GF-D8 (cell line): ENCODE measurements at places on chromosomes 5 and 9.
A peak's percentile ranks its signal among the peaks of the same experiment; 100 is the strongest.

- peak; percentile 71 for DNase-seq
Measured at GRCh38 chr5:136037001-136037705, 8.4 kb downstream of the TGFBI start.

- peak; percentile 52 for DNase-seq
Measured at GRCh38 chr9:94867281-94867841, 140.9 kb downstream of the AOPEP start.

- DNase-seq: no peak
Measured at GRCh38 chr9:97394881-97395280, 17.0 kb upstream of the TDRD7 start.

GRCh38 chr5:40838086-40838485, 3.1 kb upstream of the RPL37 start:
- no peak for DNase-seq

- DNase-seq: no peak
Measured at GRCh38 chr9:99748266-99748665, 73.4 kb upstream of the NR4A3 start.

DNA sequence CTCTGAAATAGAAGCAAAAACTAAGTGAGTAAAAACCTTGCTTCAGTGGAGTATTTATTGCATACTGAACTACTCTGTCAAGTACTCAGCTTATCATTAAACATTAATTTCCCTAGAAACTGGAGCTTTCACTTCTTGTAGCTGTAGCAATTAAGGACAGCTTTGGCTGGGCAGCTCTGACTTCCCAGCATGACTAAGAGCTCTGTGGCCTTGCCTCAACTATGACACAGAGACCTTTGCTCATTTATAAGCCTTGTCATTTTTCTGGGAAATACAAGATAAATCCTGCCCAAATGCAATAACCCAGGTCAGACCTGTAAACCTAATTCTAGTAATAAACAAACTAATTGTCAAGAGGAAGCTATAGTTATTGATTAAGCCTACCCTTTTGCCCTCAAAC, 65.4 kb upstream of the STK32A start:
- DNase-seq: no peak

DNA sequence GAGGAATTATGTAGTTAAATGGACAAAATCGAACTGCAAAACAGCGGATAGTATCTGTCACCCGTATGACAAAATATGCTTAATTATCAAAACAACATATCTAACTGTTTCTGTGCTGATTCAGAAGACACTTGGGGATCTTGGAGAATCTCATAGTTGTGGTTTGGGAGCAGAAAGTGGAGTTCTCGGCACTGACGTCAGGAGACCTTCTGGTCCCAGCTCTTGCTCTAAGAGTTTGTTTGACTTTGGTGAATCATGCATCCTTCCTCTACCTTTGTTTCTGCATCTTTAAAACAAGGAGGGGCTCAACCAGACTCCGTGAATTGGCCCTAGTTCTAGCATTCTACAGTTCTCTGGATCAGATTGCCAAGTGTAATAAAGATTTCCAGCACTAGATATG, 37.0 kb upstream of the TAF1L start:
- DNase-seq: no peak

DNA sequence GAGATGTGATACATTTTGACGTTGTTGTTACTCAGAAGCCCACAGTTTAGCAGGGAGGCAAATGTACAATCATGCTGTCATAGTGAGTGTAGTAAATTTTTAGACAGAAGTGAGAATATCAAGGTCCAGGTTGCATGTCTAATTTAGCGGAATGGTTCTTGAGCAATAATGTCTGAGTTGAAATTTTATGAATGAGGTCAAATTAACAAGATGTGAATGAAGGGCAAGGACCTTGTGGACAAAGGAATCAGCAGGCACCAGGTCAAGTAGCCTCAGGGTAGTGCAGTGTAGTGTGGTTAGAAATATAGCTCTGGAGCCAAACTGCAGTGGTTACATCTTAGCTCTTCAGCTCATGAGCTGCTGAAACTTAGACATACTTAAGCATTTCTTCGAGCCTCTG, 36.2 kb downstream of the TNFSF8 start:
- no peak for DNase-seq

DNA sequence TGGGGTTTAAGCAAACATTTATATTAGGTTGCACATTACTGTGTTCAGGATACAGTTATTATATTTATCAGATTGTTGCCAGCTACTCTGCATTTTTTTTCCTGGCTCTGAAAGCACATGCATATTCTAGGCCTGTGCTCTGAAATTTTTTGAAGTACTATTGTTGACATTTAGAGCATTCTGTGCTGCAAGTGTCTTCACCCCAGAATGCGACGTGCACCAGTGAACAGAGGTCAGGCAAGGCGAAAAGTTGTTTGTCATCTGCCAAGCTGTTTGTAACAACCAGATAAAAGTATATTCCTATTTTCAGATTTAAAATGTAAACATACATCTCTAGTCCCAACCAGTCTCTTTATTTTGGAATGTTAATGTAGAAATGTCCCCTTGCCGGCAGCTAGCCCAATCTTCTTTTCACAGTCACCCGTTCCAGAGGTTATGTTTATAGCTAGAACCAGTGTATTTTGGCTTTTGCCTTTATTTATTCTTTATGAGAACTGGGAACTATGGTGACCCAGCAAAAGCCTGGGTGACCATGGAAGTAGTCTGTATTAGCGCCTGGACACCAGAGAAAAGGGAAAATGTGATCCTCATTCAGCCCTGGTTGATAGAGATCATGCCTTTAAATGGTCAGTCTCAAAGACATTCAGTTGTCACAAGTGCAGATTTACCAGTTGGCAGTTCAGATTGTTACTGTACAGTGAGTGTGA, 84.6 kb downstream of the NDUFAF2 start:
- DNase-seq: no peak

DNA sequence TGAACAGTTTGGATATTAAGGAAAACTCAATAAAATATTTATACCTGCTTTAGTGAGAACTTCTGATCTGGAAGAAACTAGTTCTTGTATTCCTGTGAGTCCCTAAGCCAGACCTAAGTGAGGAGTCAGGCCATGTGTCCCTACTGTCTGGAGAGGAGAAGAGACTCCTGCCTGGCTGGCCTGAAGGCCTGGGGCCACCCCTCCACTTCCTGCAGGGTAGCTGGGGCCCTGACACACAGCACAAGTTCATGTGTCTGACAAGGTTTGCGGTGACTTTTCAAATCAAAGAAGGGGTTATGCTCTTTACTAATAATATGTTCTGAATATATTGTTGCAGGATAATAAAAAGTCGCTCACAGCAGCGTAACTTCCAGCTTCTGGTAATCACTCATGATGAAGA, 16.1 kb upstream of the IL13 start:
- DNase-seq: no peak

GRCh38 chr9:134568116-134568515, 73.5 kb upstream of the COL5A1 start:
- DNase-seq: no peak

DNA sequence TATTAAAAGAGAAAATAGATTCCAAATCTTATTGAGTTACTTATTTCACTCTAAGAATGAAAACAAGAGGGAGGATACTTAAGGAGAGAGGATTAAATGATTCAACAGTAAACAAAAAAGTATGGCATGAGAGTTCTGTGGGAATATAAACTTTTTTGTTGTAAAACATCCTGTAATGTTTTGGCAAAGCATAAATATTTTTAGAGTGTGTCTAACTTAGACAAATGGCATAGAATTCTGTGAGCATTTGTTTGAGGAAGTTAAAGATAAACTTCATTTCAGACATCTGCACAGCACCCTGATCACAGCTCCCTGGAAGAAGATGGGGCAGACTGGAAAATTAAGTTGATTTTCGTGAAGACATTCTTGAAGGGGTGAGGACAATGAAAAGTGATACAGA, 246.8 kb upstream of the HAPLN1 start:
- DNase-seq: no peak

DNA sequence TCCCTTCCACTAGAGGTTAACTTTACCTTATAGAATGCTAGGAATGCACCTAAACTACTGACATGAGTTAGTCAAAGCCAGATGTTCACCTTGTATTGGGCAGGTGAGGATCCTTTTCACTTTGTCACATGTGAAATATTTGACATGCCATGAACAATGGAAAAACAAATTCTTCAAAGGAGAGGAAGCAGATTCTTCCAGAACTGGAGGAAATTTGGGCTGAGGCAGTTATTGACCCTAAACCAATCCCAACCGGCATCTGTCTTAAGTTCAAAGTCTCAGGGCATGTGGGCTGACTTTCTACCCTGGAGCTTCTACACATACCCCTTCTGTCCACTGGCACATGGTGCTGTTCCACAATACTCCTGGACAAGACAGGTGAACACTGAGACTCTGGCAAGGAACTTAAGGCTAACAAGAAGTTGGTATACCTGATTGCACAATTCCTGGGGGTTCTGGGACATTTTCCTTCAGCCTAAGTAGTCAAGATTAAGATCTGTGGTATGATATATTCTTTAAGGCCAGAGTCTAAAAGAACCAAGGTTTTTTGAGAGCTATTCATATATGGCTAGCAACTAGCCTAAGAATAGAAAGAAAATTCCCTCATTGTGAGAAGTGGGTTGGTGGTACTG, 2.6 kb downstream of the VLDLR start:
- DNase-seq: no peak

- no peak for DNase-seq
Measured at GRCh38 chr5:58108511-58108910, 351.4 kb downstream of the PLK2 start.

DNA sequence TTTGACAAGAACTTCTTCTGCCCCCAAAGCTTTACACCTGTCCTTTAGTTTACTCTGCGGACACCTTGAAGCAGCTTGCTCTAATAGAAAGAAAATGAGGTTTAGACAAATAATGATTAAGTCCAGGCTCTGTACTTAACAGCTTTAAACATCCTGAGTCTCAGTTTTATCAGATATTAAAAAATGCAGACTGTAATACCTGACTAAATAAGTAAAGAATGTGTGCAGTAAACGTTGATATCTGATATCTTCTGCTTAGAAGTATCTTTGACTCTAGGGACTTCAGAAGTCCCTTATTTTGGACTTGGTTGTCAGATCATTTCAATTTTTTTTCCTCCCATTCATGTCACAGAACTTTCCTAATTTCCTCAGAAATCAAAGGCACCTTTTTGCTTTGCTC, 1060.4 kb downstream of the CDH12 start:
- no peak for DNase-seq

DNA sequence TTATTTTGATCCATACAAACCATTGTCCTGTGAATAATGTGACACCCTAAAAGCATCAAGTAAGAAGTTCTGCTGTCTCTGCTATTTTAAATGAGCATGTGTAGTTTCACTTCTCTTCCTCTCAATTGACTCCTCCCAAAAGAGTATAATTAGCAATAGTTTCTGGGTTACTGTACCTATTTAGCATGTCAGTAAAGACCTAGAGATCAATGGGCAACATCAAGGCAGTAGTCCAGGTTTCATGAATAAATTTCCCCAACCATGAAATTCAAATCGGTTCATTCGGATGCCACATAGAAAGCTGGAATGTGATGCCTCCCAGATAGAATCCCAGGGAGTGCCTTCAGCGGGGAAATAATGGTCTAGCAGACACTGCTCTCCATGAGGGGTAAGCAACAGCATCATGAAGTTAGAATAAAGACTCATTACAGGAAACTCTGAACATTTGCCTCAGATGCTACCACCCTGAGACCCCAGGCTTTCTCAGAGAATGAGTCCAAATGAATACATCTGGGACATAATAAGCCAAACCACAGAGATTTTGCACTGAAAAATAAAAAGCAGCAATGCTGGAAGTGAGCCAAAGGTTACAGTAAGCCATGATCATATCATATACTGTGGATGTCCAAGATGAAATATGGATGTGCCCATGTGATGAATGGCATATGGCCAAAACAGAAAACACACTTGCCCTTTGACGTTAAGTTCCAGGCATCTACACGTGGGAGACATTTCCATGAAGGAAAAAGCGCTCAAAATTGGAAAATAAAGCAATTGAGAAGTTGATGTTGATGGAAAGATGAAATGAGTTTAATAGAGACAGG, 1107.0 kb upstream of the SEMA6A start:
- no peak for DNase-seq

DNA sequence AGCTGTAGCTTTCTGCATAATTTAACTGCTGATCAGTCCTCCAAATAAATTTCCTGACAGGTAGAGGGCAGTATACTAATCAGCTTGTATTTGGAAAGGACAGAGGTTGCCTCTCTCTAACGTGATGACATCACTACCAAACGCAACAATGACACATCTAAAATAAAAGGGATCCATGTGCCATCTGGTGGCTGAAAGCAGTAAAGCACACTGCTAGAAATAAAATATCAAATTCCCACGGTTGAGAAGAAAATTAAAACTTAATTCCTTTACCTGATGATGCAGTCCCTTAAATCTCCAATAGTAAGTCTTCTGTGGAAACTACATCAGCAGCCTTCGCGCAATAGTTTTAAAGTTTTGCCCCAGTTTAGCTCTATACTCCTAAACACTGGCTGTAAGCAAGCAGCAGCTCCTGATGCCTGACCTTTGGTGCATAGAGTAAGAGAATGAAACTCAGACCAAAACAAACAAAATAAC, 54.5 kb downstream of the DIAPH1 start:
- DNase-seq: peak; percentile 81

DNA sequence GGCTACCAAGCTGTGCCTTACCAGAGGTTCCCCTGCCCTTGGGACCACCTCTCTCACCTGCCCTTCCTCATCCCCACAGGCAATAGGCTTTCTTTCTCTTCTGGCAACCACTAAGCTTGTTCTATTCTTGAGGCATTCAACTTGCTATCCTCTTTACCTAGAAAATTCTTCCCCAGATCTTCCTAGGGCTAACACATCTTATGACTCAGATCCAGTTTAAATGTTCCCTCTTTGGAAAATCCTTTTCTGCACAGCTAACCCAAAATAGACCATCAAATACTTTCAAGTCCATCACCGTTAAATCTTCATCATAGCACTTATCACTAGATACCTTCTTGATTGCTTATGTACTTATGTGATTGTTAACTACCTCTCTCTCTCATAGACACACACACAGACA, 93.7 kb downstream of the ENC1 start:
- no peak for DNase-seq

DNA sequence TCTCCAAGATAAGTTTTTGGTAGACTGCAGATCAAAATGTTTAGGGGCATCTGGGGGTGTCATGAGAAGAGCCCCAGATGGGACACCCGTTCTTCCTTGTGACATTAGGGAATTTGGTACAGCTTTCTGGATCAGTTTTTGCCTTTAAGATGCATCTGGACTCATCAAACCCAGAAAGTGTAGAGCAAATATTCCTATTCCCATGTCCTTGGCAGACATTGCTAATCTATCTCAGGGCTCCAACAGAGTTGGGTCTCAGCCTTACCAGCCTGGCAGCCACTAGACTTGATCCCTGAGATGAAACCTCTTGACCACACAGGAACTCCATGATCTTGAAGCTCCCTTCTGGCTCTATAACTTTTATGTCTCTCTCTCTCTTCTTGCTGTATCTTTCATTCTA, 35.6 kb downstream of the ERGIC1 start:
- no peak for DNase-seq
